ENCODE measurements at places on chromosomes 3 and 15.

DNA sequence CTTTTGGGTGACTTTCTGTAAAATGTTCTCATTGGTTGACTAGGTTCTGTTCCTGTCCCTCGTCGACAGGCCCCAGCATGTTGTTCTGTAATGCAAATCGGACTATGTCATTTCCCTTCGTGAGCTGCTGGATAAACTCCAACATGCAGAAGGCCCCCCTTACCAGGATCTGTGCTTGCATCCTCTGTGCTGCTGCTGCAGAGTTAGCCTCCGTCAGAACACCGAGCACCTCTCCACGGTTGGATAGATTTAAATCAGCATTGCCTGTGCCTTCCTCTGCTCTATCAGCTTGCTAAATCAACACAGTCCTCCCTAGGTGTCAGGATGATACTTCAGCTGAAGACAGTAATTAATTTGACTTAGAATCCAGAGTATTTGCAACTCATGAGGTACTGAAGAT, 12.7 kb upstream of the MINDY4B start:
- no peak for DNase-seq

DNA sequence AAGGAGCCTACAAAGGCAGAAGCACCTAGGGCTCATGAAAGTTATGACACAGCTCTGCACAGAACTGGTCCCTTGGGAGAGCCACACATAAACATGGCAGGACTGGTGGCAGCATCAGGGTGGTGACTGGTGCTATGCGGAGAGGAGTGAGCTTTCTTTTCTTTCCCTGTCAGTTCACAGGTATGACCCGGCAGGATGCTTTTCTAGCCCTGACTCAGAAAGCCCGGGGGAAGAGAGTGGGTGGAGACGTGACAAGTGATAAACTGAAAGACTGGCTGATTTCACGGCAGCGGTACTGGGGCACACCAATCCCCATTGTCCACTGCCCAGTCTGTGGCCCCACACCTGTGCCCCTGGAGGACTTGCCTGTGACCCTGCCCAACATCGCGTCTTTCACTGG, 103.0 kb downstream of the LARS2 start:
- DNase-seq, result no peak

DNA sequence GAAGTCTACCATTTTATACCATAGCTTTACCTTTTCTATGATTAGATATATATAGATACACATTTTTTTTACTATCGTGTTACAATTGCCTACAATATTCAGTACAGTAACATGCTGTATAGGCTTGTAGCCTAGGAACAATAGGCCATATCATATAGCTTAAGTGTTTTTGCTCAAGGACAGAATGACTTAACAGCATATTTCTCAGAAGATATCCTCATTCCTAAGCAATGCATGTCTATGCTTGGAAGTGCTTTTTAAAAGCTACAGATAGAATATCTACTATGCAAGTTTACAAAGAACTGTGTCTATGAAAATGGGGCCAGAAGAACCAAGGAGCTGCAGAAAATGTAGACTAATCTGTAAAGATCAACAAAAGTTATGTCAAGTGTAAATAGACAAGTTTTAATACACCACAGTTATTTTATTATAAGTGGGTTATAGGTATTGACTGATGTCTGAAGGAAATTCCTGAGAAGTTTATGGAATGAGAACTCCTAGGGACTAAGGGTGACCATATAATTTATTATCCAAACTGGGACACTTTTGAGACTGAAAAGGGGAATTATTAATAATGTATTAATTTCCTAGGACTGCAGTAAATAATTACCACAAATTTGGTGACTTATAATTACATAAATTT, 138.7 kb upstream of the TGFBR2 start:
- DNase-seq, result no peak

DNA sequence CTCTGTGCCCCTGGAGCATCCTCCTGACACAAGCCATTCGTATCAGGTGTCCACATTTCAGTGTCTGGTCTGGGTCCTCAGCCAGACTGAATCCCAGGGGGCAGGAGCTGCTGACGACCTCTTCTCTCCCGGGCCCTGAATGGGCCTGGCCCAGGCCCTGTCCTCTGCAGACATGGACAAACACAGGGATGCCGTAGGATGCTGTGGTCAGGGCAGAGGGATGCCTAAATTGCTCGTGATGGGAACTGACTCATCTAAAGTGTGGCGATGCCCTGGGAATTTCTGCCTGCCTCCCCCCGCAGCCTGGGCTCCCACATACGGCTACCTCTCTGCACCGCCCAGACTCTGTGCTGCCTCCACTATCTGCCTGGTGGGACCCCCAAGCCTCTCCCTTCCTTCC, 58.5 kb upstream of the CTSH start:
- DNase-seq, result no peak

- no peak for DNase-seq
Observed at GRCh38 chr3:65178703-65179102, 490.9 kb upstream of the ADAMTS9 start.

DNA sequence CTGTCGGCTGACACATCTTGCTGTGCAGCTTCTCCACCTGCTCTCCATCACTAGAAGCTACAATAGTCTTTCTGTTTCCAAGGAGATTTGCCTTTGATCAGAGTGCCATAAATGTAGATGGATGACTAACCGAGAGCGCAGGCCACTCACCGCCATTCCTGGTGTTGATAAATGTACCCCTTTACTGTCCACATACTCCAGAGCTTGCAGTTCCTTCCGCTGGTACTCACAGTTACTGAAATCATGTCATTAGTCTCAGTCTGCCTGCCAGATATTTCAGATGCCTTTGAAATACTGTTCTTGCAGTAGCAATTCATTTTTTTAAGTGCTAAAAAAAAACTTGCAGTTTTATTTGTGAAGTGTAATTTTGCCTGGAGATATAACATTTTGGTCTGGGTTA, 72.3 kb downstream of the BLM start:
- no peak for DNase-seq

- DNase-seq, result no peak
Observed at GRCh38 chr3:65893631-65894030, 145.1 kb downstream of the MAGI1 start.

DNA sequence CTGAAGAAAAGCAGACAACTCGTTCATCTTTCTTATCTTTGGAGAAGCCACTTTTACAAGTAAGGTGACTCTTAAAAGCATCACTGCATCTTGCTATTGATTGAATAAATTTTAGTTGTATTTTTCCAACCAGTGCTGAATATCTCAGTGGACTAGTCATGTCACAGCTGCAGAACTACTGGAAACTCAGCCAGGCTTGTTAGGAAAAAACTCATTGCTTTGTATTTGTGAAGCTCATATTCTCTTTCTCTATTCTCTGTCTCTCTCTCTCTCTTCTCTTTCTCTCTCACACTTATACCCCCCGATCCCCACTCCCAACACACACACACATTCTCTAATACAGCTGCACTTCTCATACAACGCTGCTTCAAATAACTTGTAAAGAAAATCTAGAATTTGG, 104.3 kb downstream of the WDR76 start:
- no peak for DNase-seq

GRCh38 chr15:53447053-53447574, 312.3 kb downstream of the WDR72 start:
- DNase-seq, result no peak

GRCh38 chr3:74664606-74665005, 50.1 kb upstream of the CNTN3 start:
- DNase-seq, result no peak

DNA sequence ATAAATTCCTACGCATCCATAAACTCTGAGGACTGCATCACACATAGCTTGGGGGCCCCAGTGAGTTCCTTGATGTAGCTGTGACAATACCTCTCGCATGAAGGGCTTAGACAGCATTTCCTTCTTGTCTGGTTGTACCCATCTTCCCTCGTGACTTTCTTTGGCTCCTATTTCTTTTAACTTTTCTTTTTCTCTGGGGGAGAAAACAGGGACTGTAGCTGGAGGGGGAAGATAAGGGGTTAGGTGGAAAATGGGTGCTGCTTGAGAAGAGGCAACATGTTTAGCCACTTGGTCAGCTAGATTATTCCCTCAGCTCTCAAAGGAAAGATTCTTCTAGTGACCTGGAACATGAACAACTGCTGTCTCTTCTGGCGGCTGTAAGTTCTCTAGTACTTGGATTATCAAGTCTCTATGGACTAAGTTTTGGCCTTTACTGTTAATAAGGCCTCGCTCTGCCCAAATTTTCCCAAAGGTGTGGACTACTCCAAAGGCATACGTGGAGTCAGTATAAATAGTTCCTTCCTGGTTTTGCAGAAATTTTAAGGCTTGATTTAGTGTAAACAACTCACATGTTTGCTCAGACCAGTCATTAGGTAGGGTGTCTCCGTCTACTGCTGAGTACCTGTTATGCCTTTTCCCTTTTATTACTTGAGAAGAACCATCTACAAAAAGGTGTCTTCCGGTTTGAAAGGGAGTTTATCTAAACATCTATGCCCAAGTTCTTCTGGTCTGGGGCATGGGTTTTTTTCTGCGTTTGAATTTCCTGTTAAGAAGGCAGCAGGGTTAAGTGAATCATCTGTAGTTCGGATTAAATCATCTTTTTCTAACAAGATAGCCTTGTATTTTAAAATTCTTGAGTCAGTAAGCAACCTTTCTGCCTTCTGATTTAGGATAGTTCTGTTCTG, 21.0 kb upstream of the ATG7 start:
- no peak for DNase-seq

- no peak for DNase-seq
Observed at GRCh38 chr15:75455982-75456531, 4.6 kb upstream of the SIN3A start.

- DNase-seq, result no peak
Observed at GRCh38 chr15:60535743-60536142, 56.8 kb upstream of the ICE2 start.

DNA sequence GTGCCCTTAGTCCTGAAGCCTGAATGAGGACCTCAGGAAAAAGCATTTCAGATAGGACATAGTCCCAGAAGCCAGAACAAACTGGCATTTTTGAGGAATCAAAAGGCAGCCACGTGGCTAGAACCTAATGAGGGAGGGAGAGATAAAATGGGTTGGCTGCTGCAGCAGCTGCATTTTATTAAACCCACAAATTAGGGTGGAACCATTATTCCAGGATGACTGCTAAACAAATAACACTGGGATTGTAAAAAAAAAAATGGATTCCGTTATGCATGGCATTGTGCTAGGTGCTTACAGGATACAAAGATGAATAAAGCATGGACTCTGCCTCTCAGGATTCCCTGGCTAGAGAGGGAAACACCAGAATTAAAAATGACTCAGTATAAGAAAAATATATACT, 141.5 kb downstream of the SATB1 start:
- DNase-seq, result no peak

DNA sequence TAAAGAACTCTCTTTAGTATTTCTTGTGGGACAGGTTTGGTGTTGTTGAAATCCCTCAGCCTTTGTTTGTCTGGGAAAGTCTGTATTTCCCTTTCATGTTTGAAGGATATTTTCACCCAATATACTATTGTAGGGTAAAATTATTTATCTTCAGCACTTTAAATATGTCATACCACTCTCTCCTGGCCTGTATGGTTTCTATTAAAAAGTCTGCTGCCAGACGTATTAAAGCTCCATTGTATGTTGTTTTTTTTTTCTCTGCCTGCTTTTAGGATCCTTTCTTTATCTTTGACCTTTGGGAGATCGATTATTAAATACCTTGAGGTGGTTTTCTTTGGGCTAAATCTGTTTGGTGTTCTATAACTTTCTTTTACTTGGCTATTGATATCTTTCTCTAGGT, 119.0 kb upstream of the TBC1D5 start:
- no peak for DNase-seq

GRCh38 chr3:14047841-14048240, 76.8 kb downstream of the CHCHD4 start:
- DNase-seq, result no peak

DNA sequence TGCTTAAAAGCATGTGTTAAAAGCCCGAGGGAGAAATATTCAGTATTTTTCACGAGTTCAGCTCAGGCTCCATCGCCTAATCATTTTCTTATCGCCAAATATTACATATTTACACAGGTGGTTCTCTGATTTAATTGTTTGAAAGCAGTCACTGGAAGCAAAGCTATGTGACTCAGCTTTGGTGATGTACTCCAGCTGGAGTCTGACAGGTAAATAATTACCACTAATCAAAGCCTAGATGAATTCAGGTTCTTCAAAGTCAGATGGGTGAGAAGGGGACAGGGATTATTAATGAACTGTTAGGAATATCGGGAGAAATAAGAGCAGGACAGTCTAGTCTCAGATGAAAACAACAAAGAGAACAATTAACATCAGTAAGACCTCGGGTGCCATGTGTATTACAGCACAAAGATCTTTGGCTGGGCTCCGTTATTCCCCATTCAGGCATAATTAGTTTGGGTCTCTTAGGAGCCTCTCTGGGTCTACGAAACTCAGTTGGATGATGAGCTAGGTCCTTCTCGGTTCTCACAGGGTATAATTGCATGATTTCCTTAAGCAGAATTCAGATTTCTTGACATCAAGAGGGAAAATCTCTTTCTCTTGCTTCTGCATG, 331.7 kb upstream of the ADAMTS9 start:
- DNase-seq, result no peak

DNA sequence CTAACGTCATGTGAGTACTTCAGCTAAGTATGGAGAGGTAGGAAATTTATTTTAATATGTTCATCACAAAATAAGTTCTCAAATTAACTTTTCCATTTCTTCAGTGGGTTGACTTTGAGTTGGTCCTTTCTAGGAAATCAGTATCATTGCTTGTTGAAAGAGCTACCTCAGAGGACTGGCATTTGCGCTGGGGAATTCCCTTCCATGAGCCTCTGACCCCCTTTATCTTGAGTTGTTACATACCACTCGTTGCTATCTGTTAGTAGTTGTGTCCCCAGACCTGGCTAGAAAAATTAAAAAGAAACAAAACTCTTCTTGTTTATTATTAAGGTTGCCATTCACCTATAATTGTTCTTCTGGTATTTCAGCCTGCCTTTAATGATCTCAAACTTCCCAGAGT, 96.8 kb upstream of the ROBO2 start:
- no peak for DNase-seq

GRCh38 chr3:171371354-171371753, 88.9 kb downstream of the TNIK start:
- no peak for DNase-seq

DNA sequence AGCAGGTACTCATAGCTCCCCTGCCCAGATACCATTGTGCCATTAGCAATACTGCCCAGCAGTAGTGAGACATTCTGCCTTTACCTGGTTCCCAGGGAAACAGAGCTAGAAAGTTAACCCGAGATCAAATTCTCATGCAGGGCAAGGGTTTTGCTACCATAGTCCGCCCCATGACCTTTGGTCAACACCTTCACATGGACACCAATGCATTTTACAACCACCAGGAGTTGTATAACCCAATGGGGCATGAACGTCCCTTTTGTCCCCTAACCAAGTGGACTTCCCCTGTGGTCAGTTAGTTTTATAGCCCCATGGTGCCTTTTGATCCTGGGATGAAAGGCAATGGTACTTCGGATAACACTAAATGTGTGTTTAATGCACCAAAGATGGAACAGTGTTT, 151.7 kb upstream of the IQSEC1 start:
- no peak for DNase-seq

DNA sequence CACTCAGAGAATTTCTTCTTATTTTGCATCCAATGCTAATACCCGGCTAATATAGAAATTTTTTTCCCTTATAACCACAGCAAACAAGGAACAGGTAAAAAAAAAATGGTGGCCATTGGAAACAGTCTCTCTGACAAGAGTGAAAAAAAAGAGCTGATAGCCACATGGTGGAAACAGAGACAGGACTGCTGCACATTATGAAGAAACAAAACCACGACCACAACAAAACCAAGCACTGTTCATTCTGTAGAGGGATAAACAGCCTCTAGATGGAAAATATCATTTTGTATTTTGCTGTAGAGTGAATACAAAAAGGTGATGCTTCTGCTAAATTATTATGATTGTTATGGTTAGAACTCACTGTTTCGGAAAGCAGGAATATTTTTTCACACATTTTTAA, 686.2 kb downstream of the NLGN1 start:
- DNase-seq, result no peak

- no peak for DNase-seq
Observed at GRCh38 chr3:109339197-109339596, 1.9 kb upstream of the DPPA4 start.
